SHP77 treated with DMSO at 0.1 percent for 48 hours (cell line): ENCODE measurements at places on chromosomes 2 and 18.

- no peak for DNase-seq
Observed at GRCh38 chr2:54262015-54262765, 6.2 kb upstream of the TSPYL6 start.

DNA sequence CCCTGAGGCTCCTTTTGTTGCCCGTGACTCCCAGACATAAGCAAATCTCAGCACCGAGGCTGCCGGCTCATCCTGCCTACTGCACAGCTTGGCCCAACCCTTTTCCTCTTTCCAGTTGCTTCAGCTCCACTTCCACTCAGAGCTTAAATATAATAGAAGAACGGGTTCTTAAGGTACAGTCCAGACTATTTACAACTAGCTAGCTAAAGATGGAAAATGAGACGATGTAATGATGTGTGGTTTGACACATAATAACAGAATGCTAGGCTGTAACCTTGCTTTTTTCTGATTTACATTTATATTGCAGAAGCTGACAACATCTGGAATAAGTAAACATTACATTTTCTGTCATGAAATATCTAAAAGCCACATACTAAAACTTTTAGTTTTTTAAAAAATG is 26.9 kb upstream of the ATP9B start:
- DNase-seq = no peak

- DNase-seq = no peak
Observed at GRCh38 chr2:178933493-178933892, 116.4 kb downstream of the CCDC141 start.

- DNase-seq = peak; percentile 15
Observed at GRCh38 chr2:86704459-86704971, 15.6 kb upstream of the RMND5A start.

- DNase-seq = no peak
Observed at GRCh38 chr2:135490376-135490775, 40.6 kb downstream of the ZRANB3 start.

DNA sequence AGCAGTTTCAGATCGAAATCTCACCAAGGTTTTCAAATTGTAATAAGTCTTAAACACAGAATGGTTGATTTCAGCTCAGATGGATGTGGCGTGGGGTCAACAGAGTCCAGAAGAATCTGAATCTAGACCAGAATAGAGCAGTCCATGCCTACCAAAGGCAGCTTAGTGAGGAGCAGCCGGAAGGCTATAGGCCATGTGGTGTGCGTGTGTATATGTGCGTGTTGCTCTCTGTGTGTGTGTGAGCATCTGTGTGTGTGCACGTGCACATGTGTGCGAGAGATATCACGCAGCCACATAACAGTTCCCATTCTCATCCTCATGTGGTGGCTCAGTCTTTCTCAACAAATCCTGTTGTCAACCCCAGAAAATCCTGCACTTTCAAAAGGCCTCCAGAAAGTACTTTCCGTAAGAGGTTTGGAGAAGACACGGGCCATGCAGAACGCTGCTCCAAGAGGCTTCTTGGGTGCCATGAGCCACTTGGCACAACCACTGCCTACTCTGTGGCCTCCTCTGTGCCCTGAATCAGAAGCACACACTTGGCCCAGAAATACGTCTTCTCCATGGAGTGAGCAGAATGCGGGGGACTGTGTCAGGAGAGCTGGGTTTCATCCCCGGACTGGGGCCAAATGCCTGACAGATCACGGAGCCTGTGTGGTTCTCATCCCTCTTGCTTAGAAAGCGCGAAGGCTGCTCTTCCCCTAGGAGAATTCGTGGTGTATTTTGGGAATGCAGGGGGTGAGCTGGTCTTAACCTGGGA is 67.3 kb downstream of the ACKR3 start:
- no peak for DNase-seq

DNA sequence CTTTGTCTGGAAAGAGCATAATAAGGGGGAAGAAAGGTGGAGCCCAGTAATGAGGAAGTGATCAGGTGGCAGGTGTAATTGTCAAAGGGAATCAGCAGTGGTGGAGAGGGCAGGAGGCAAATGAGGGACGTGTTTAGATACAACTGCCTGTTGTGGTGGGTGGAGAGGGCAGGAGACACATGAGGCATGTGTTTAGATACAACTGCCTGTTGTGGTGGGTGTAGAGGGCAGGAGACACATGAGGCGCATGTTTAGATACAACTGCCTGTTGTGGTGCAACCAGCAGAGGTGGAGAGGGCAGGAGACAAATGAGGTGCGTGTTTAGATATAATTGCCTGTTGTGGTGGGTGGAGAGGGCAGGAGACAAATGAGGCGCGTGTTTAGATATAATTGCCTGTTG is 173.1 kb downstream of the ANKRD30B start:
- no peak for DNase-seq

DNA sequence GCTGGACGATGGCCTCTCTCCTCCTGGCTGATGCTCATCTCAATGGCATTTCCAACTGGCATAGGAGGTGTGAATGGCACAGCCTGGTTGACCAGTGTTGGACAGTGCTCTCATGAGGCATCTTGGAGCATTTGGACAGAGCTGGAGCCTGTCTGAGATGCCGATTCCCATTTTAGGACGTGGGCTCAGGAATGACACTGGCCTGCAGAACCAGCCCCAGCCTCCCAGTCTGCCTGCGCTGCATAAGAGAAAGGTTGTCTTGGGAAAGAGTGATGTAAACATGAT is 118.2 kb upstream of the COPS8 start:
- DNase-seq = no peak

DNA sequence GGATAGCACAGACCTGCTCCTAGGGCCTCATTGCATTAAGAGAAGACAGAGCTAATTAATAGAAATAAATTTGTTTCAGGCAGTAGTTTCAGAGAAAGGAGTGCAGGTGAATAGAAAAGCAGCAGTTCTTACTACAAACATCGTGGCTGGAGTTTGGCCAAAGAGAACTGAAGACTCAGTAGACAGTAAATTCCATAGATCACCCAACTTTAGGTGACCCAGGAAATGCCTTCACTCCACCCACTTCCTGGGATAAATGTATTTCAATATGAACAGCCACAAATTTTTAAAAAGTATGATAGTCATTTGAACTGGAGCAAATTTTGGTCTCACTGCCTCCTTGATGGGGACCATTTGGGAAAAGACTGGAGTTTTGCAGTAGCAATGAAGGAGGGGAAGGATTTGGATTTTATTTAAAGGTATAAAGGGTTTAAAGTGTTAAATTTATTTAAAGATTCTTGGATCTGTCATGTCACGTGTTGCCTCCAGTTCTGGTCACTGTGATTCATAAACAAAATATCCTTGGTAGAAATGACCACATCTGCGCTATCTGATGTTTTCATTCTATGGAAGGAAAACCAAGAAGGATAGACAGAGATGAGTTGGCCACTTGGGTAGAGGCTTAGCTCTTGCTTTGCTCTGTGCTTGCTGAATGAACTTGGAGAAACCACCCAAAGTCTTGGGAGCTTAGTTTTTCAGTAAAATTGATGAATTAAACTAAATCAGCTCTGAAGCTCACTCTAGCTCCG is 390.2 kb downstream of the THSD7B start:
- no peak for DNase-seq

DNA sequence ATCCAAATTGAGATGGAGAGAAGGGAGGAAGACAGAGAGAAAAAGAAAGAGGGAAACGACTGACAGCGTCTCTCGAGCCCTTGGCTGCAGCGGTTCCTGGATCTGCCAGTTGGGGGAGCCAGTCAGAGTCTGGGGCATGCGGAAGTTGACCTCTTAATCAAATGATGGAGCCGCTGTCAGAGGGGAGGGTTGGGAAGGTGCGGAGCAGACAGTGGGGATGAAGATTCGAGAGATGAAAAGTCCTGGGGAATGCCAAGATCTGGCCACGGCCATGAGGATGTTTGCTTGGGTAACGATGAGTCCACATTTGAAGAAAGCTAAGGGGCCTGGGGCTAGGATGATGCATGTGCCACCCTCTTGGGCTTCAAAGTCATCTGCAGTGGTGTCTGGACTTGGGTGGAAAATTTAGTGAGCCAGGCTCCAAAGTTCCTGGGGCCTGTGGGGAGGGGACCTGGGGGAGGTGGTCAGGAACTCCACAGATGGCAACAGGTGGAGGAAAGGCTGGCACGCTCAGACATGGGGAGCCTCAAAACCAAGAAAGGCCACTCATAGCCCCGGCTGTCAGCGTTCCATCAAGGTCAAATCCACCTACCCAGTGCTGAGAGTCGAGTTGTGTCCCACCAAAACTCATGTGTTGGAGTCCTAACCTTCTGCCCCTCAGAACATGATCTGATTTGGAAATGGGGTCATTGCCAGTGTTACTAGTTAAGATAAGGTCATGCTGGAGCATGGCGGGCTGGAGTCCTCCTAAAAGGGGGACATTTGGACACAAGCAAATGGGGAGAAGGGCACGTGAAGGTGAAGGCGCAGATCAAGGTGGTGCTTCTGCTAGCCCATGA is 200.1 kb downstream of the NDUFA10 start:
- no peak for DNase-seq

GRCh38 chr18:76985156-76985950 is 147.2 kb downstream of the MBP start:
- DNase-seq = no peak
